Left renal pelvis (tissue), 4 donors: ENCODE measurements at places on chromosomes 3 and 15.

DNA sequence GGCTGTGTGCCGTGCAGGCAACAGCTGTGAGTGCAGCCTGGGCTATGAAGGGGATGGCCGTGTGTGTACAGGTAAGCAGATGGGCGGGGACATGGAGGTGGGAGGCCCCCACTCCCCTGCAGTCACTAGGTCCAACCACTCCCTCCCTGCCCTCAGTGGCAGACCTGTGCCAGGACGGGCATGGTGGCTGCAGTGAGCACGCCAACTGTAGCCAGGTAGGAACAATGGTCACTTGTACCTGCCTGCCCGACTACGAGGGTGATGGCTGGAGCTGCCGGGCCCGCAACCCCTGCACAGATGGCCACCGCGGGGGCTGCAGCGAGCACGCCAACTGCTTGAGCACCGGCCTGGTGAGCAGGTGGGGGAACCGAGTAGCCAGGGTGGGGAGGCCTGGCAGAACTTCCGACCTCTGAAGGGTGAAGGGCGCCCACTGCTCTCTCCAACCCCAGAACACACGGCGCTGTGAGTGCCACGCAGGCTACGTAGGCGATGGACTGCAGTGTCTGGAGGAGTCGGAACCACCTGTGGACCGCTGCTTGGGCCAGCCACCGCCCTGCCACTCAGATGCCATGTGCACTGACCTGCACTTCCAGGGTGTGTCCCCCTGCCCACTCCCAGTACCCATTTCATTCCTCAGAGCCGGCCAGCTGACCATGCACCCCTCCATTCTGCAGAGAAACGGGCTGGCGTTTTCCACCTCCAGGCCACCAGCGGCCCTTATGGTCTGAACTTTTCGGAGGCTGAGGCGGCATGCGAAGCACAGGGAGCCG lies 11.6 kb downstream of the NT5DC2 start:
- DNase-seq = no peak

DNA sequence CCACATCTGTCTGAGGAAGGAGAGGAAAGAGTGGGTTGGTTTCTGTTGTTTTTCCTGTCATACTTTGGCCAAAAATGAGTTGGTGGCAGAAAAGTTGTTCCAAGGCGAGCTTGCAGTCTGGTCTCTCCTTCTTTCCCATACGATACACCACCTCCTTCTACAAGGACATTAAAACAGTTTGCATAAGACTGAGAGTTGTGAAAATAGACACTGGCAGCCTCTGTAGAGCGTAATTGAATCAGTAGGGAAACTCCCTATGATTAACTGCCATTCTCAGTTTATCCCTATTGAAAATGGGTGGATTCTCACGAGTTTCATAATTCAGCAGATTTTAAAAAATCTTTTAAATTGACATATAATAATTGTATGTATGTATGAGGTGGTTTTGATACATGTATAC lies 3.7 kb upstream of the LSG1 start:
- no peak for DNase-seq

GRCh38 chr3:63980830-63981498 lies 42.3 kb downstream of the PSMD6 start:
- no peak for DNase-seq

DNA sequence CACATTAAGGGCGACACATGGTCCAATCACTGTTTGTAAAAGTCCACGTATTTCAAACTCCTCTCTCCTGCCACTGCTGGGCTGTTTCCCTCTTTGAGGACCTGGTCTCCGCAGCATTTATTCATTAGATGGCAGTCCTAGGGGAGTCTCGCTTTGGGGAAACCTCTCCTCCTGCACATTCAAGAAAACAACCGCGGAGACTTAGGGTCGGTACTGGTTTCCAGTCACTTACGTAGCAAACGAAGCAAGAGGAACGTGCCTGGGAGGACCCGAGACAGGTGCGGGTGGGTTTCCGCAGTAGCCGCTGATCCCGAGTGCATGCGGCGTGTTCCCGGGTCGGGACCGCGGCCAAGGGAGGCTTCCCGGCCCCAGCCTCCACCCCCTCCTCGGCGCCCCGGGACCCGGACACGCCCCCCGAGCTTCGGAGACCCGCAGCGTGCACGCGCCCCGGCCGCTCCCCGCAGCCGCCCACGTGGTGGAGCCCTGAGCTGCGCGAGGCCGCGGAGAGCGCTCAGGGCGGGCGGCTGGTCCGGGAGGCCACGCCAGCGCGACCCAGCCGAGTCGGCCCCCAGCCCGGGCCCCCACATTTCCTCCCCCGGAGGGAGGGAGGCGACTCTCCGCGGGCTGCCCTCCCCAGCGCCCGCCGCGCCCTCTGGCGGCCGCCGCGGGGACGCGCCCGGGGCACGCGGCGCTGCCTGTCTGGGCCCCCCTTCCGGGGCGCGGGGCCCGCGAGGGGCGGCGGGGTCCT lies 1.1 kb upstream of the IGF1R start:
- no peak for DNase-seq

GRCh38 chr15:94370936-94371285 lies 139.6 kb downstream of the MCTP2 start:
- no peak for DNase-seq

- DNase-seq = peak; percentile 61
Measured at GRCh38 chr15:57505949-57506391, 85.7 kb upstream of the MYZAP start.

DNA sequence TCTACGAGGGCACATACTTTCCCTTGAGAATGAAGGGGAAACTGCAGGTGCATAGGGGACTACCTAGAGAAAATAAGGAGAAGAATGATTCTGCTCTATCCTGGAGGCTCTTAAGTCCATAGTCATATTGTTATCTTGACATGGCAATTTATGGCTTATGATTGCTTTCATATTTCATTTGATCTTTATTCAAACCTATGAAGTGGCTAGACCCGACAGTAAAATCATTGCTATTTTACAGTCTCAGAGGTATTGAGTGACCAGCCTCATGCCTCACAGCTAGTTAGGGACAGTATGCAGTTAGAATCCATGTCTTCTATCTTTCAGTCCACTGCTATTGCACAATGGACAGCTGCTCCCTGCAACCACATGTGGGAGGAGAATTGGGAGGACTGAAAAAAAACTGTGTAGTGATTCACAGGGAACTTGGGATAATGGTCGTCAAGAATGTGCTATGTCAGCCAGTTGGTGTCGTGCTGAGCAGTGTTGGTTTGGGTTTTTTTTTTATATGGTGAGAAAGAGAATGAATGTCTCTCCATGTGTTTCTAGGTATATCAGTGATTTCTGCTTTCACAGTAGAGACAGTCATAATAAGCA lies 63.2 kb upstream of the SPPL2A start:
- no peak for DNase-seq

DNA sequence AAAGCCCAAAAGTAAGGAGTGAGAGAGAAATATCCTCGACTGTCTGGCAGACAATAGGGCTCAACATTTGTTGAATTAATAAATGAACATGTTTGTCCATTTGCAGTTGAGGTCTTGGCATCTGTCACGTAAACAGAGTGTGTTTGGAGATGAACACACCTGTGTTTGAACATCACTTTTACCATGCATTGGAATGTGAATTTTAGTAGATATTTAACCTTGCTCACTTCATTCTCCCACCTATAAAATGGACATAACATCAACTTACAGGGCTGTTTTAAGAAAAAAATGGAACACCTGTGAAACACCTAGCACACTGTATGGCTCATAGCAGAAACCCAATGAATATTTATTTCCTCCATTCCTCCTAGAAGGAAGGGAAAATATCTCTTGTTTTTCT lies 204.8 kb downstream of the KCNMB2 start:
- DNase-seq = no peak

- no peak for DNase-seq
Measured at GRCh38 chr15:90869601-90870353, 1.4 kb downstream of the FURIN start.

DNA sequence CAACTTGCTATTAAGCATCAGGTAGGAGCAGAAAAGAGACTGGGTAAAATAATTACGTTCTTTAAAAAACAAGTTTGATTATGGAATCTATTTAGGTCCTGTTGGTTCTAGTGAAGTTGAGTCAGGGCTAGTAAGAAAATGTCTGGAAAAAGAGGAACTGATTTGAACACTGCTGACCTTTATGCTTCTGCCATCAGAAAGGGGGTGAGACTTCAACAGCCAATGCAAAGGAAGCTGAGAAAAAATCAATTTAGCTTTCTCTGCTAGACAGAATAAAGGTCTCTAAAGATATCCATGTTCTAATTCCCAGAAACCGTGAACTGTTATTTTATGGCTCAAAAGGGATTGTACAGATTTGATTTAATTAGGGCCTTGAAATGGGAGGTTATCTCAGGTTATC lies 157.5 kb downstream of the ROBO2 start:
- DNase-seq = no peak

- DNase-seq = no peak
Measured at GRCh38 chr3:128254066-128254590, 100.8 kb downstream of the EEFSEC start.

- DNase-seq = no peak
Measured at GRCh38 chr15:70856177-70856883, 2.4 kb upstream of the LARP6 start.

- no peak for DNase-seq
Measured at GRCh38 chr3:52784931-52785590, 7.7 kb downstream of the ITIH1 start.
